ENCODE measurements at places on chromosomes 1 and 21.

DNA sequence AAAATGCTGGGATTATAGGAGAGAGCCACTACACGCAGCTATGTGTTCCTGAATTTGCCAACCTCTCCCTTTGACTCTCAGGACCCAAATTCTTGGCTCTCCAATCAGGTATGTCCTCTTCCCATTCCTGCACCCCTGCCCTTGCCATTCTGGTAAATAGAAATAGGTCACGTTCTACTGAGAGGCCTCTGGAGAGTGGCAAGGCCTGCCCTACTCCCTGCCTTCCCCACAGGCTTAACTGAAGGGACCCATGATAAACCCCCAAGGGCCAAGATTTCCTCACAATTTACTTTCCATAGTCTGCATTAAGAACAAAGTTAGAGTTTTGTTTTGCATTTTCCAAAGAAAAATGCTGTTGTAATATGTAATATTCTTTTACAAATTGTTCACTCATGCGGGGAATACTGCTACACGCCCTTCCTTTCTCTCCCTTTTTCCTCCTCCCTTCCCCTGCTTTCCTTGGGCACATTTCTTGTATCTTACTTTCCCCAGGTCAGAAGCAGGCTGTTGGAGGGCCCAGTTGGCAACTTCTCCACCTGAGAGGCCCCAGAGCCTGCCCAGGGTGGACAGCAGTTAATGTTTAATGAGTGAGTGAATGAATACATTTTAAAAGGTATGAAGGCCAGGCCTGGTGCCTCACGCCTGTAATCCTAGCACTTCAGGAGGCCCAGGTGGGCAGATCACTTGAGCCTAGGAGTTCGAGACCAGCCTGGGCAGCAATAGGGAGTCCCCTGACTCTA is 33.9 kb upstream of the PUM1 start:
- no peak for DNase-seq

DNA sequence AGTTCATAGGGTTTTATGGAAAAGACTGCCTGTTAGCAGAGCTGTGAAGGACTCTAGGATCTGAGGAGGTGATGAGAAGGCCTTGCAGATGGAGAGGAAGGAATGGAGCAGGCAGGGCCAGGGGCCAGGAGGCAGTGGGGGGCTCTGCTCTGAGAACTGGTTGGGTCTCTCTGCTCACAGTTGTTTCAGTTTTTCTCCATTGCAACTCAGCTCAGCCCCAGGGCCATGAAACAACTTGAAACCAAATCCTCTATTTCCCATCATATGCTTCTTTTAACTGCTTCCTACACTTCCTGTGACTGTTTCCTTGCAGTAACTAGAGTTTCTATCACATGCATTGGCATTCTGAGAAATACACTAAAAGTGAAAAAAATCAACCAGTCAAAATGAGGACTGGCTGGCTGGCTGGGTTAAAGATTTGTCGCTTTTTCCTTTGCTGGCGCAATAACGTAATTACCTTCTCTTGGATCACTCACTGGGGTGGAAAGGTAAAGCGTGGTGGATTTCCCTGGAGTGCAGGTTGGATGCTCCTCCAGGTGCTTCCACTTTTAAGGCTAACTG is 172.0 kb downstream of the CDC7 start:
- DNase-seq: no peak

- DNase-seq: no peak
These were observed 207.5 kb upstream of the NEGR1 start for GRCh38 chr1:72489801-72490200.

- no peak for DNase-seq
These were observed 16.8 kb downstream of the E2F2 start for GRCh38 chr1:23514111-23514679.

DNA sequence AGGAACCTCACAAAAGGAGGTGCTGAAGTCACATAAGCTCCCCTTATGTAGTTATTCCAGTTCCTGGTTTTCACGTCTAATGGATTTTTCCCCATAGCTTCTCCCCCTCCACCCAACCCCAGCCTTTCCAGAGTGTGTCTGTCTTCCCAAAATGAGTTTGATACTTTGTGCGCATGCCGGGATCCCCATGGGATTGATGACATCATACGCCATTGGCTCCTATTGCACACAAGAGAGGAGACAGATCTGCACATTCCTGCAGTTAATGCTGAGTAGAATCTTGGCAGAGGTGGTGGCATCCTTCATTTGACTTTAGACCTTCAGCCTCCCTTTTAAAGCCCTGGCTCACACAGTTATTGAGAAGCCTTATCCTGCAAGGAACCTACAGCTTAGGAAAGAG is 71.4 kb downstream of the DDR2 start:
- DNase-seq: no peak

GRCh38 chr1:203601716-203602309 is 24.8 kb upstream of the ATP2B4 start:
- DNase-seq: no peak

DNA sequence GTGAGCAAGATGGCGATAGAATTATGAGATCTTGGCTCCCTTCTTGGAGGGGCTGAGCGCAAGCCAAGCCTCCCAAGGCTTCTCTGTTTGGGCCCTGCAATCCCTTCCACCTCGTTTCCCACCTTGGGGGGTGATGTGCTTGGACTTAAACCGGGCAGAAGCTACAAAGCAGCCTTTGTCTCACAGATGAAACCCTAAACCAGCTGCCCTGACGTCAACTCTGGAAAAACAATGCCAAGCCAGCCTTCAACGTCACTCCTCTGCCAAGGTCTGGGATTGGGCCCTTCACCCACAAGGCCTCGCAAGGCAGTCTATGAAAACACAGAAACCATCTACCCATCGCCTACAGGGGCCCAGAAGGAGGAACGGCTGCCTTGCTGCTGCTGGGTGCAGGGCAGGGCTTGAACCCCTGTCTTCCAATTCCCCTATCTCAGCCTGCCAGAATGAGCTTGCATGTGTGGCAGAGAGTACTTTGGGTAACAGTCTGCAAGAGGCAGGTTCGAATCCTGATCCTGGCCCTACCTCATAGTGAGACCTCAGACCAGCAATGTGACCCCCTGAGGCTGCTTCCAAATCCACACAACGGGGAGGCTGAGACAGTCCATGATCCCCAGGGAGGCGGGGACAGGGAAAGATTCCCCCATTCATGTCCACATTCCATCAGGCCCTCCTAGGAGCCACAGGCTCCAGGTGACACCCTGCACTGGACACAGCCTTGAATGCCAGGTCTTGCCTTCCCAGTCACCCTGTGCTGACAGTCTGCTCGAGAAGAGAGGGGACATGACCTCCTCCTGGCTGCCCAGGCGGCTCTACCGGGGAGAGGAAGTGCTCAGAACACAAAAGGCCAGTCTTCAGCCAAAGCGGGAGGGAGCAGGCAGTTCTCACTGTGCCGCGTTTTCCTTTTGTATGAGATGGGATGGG is 15.0 kb downstream of the IFFO2 start:
- peak; percentile 97 for DNase-seq

DNA sequence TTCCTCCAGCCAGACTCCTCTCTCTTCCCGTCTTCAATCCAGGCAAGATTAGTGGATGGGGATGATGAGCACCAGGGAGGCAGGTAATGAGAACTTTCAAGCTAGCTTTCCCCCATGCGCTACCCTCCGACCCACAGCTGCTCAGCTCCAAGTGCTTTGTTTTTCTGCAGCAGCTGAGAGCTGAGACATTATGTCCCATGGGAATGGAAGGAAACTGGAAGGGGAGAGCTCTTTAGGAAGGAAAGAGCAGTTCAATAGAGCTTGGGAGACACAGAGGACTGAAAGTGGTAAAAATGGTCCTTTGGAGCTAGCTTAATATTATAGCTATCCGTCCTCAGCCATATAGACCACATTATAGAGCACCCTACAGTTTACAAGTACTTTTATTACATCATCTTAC is 39.8 kb downstream of the RAB3B start:
- DNase-seq: no peak

GRCh38 chr1:236010443-236010842 is 54.4 kb downstream of the NID1 start:
- peak; percentile 23 for DNase-seq

DNA sequence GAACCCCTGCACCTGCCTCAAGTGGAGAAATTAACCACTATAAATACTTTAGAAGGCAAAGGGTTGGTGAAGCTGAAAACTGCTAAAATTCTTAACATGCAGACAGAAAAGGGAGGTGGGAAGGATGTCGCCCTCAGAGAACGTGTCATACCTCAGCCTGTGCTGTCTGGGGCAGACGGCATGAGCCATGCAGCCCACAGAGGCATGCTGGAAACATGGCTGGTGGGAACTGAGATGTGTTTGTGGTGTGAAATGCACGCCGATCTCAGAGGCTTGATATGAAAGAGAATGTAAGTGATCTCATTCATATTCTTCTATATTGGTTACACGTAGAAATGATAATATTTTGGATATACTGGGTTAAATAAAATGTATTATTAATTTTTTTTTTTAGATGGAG is 16.3 kb downstream of the AGPAT3 start:
- DNase-seq: no peak

GRCh38 chr1:17569200-17570139 is 30.0 kb downstream of the ARHGEF10L start:
- peak; percentile 82 for DNase-seq

DNA sequence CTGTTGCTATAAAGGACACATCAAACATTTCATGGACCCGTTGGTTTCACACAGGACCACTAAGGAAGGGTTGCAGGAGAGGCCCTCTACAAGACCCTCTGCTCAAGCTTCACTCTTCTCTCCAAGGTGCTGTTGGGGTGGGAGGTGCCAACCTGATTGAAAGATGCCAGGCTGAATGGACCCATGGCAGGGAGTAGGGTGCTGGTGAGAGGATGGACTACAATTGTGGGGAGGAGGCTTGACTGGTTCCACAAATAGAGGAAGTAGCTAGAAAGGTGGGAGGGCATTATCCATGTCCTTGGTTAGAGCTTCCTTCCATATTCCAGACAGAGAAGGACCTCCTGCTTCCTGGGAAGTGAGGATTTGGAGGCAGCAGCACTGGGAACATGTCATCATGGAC is 167.6 kb upstream of the HMGB4 start:
- DNase-seq: no peak

DNA sequence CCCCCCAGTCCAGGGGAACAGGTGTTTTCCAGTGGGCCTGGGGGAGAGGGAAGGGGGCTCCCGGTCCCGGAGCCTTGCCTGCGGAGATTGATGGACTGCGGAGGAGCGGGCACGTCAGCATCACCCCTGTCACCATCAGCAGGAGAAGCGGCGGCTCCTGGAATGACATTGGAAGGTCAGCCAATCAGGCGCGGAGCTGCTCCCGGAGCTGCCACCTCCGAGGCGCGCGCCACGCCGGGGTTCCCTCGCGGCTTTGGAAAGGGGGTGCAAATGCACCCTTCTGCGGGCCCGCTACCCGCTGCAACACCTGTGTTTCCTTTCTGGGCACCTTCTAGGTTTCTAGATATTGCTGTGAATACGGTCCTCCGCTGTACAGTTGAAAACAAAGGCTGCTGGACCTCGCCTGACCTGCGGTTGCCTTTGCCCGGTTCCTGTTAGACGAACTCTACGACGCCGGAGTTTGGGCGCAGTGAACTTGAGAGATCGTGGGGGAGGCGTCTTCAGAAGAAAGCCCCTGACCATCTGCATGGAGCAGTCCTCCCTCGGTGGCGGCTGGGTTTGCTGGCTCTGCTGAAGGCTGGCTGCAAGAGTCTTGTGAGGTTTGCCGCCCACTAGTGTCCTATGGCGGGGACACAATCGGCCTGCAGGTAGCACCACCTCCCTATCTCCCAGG is 5.3 kb downstream of the DSCAM start:
- DNase-seq: peak; percentile 30

GRCh38 chr1:162300057-162300917 is 76.4 kb downstream of the SPATA46 start:
- DNase-seq: no peak

DNA sequence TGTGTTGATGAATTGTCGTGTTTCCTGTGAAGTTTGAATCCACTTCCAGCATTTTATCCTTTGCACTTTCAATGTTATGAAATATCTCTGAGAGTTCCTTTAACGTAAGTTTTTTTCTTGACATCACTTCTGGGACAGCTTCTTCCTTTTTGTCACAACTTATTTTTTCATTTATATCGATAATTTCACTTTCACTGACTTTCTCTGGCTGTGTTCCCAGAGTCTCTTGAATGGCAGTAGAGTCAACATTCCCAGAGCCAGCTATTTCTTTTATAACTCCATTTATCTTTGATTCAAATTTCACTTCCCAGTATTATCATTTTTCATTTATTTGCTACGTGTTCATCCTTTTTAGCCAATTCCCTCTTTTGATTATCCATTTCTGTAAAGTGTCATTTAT is 256.5 kb downstream of the PAPPA2 start:
- no peak for DNase-seq

DNA sequence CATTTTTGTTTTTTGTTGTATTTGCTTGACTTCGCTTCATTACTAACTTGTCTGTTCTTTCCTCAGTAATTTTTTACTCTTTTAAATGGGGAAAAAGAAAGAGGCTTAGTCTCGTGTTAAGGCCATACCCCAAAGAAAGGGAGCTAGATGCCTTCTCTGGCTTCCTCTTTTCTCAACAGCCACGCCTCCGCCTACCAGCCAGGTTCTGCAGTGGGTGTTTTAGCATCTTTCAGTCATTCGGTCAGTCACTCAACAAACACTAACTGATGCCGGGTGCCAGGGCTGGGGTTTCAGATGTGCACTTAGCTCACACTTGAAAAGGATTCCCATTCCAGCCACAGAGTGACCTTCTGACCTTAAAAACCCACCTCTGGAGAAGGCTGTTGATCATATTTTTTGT is 46.3 kb upstream of the VAV3 start:
- DNase-seq: no peak
